ENCODE measurements at places on chromosomes 7 and 10.
A peak's percentile ranks its signal among the peaks of the same experiment; 100 is the strongest.

- DNase-seq = peak; percentile 38
These were observed 12.0 kb downstream of the JAZF1 start for GRCh38 chr7:28168393-28169158.

DNA sequence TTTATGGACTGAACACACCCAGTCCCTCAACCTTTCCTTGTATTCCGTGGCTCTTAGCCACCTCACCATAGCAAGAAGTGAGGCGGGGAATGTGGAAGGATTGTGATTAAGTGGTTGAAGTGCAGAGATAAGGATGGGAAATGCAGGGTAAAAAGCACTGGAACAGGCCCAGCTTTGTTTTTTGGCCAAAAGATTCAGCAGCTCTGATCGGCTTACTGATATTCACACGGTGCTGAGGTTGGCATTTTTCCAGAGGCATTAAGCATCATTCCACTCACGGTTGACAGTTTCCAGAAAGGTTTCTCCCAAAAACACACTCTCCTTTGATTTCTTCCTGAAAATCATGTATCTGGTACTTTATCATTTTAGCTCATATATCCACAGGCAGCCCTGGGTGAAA is 544.2 kb downstream of the CNTNAP2 start:
- DNase-seq = no peak

DNA sequence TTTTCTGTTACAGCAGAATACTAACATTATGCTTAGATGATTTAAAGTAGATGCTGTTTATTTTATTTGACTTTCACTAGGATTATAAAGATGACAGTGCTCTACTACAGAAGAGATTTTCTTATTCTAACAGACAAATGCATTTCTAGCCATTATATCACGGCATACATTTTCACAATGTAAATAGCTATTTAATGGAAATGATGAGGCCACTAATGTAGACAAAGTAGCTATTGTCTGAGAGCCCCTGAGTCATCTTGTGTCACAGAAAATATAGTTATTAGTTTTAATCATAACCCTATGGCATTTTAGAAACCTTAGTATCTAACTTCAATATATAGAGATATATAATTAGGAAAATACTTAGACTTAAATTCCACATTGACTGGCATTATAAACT is 158.0 kb upstream of the AHR start:
- no peak for DNase-seq

- no peak for DNase-seq
These were observed 1001.7 kb upstream of the KCND2 start for GRCh38 chr7:119271147-119271779.

DNA sequence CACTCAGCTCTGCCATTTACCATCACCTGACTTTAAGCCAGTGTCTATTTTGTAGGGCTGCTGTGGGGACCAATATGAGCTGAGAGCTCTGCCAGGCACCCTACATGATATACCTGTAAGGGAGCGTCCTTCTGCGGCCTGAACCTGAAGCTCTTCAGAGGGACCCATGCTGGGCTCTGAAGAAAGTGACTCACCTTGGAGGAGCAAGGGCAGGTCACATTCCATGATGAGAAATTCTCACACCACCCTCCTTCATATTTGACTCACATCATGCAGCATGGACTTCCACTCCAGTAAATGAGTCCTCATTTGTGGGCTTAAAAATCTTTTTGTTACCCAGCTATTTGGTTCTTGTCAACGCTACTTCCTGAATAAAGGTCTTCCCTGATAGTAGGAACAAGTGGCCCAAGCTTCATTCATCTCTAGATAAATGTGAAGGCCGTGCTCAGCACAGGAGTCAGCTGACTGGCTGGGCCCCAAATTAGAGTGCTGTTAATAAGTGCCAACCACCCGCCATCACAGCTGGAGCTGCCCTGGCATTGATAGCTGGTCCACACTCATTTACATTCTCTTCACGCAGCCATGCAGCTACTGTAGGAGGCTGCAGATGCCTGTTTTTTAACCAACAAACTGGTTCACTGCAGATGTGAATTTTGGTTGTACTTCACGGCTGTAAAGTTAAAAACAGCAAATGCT is 78.4 kb downstream of the RNF216 start:
- DNase-seq = no peak

DNA sequence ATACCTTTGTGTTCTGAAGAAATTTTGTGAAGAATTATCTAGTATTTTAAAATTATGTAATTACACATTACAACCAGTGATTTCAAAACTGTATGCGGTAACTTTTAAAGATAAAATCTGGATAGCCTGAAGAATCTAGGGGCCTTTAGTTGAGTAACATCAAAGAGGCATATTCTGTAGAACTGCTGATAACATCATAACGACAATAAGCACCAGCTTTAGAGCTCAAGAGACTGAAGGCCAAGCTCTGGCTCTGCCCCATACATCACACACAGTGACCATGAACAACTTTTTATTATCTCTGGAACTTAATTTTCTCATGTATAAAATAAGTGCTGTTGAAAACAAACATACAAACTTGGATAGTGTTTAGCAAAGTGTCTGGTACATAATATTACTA is 121.1 kb upstream of the RHOBTB1 start:
- DNase-seq = no peak

GRCh38 chr7:50333221-50333651 is 28.7 kb downstream of the IKZF1 start:
- DNase-seq = no peak

DNA sequence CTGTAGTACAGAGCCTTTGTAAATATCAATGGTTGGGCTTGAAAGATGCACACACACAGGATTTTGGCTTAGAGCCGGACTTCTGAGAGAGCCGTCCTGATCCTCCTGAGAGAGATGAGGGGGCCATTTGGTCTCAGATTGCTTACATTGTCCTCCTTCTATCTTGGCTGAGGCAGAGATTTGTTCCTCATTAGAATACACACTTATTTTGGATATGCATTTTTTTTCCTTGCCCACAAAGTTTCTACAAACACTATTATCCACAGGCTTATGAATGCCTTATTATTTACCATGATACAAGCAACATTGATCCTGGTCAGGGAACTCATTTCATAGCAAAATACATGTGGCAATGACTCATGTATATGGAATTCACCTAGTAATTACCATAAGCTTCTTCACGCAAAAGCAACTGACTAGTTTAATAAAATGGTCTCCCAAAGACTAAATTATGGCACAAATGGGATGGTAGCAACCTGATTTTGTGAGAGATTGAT is 175.3 kb downstream of the MDFIC start:
- DNase-seq = peak; percentile 89

DNA sequence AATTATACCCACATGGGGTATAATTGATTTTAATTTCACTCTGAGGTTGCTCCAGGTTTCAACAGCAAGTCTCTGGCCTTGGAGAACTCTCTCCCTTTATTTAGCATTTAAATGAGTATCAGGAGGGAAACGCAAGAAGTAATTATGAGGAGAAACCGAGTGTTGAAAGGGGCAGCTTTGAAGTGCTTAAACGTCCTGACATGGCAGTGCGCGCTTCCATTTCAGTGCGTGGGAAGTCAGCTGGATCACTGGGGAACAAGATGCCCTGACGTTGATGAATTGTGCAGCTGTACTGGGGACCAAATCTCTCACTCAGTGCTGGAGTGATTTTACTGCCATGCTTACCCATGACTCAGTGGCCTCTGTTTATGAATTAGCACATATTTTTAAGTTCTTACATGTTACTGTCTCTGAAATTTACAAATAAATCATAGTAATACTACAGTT is 106.0 kb upstream of the PRR15 start:
- DNase-seq = peak; percentile 47

DNA sequence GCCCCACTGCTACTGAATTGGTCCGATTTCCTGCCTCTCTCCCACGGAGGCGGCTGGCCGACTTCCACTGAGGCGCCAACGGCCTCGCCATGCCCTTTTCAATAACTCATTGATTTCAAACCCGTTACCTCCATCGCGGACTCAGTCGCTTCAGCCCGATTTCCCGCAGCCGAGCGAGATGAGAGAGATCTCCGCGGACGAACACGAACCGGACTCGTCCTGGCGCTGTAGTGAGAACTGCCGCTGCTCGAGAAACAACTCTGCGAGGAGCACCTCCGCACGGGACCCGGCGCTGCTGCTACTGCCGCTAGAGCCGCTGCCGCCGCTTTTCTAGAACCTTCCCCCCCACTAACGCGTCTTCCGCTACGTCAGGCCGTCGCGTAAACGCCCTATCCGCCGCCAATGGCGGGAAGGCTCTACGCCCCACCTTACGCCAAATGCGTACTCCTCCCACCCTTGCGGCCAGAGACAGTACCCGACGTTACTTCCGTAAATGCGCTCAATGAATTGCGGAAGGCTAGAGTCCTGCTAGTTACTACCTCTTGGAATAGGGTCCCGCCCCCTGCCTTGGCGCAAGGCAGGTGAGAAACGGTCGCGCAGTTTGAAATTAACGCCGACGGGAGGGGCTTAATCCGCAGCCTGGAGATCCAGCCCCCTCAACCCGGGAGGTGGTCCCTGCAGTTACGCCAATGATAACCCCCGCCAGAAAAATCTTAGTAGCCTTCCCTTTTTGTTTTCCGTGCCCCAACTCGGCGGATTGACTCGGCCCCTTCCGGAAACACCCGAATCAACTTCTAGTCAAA is at the start of gene HNRNPA2B1:
TSS of gene HNRNPA2B1 (minus strand) at position 303 of the 803 bp plus-strand sequence. CDS start at position 134, 169 bp downstream.
- peak; percentile 98 for DNase-seq

DNA sequence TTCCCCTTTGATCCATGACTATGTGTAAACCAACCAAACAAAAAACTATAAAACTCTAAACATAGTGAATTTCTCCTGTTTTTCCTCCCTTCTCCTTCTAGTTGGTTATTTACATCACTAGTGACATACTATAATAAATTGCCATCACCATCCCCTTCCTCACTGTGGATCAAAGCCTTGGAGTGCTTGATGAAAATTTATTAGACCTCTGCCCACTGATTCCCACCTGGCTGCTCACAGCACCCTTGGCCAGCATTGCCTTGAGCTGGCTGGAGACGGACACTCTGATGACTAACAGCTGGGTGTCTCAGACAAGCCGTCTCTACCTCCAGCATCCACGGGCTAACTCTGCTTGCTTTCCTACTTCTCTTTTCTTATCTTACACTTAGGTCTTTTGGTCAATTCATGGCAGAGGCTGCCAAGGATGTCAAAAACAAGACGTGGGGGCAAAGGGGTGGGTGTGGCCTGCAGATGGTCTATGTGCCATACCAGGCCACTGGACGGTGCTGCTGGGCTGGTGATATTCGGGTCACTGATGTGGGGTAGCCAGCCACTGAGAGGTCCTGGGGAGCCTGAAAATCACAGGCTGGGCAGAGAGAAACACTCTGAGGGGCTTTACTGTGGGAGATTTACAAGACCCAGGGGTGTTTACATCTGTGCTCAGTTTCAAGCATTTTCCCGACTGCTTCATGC is 207.8 kb downstream of the TAX1BP1 start:
- DNase-seq = peak; percentile 45

DNA sequence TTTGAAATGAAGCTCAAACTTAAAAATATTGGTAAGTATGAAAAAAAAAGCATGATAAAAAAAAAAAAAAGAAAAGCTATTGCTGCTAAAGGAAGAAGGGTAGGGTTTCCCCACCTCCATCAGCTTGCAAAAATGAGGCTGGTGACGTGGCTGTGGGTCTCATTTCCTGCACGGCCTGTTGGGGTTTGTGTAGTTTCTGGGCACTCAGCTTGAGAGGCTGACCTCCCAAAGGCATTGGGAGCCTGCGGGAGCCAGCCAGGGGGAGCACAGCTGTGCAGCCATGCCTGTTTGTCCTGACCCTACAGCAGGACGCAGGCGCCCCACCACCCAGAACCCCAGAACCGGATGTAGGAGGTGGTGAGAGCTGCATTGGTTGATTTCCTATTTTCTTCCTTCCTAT is 48.8 kb upstream of the CARD11 start:
- no peak for DNase-seq

DNA sequence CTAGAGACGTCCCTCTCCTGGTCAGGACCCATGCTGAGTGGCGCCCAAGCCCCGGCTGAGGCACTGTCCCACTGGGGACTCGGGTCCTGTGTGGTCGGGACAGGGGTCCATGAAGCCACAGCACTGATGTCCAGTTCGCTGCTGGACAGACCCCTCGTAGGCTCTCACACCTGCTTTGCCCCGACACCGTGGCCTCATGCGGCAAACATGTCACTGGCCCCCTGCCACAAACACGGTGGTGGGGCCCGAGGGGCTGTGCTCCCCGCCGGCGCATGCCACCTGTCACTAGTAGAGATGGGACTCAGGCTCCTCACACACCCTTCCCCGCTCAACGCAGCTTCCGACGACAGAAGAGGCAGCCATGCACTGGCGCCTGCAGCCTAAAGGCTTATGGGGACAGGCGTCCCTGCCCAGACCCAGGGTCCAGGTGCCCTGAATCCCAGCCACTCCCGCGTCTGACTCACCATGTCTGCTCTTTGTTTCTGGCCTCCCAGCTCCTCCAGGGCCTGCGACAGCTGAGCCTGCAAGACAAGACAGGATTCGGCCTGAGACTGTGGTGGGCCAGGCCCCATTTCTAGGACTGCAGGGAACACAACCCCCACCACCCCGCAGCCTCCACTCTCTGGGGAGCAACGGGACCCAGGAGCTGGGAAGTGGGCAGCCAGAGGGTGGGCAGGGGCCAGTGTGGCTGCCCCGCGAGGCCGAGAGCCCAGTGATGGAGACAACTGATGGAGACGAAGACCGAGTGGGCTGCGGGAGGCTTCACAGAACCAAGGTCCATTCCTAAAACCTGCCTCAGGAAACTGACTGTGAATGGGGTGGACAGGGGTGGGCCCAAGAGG is 230.9 kb downstream of the MAD1L1 start:
- DNase-seq = no peak

GRCh38 chr7:118039963-118040489 is 143.9 kb upstream of the LSM8 start:
- DNase-seq = no peak

DNA sequence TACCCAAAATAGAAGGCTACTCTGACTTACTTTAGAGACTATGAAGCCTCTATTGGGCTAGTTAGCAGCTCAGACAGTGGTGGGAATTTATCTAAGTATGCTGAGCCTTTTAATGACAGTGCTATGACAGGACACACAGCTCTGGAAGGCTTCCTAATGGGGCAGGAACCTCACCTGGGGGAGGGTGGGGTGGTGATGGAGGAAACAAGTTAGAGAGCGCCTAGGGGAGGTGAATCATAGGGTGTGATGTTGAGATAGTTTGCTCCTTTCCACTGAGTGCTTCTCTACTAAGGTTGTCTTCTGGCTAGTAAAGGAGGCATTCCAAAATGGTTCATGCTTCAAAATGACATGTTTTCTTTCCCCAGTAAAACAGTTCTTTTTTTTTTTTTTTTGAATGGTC is 42.1 kb downstream of the PPP1R9A start:
- no peak for DNase-seq

DNA sequence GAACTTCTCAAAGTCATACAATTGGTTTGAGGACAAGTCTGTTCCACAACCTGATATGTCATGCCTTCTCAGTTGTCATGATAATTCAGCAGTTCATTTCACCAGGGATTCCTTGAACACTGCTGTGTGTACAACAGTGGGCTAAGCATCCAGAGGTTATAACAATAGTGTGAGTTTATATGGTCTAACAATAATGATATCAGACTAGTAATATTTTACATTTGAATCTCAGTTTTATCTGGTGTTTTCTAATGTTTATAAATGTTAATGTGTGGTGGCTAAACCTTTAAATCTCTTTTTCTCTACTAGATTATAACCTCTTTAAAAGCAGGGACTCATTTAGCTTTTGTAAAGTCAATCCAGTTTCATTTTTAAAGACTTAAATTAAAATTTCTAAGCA is 48.7 kb downstream of the BTRC start:
- DNase-seq = no peak

- DNase-seq = no peak
These were observed 32.8 kb downstream of the INPP5F start for GRCh38 chr10:119758448-119759195.

Measured in fibroblast of lung (primary cell).